ENCODE measurements at places on chromosomes 5 and 9. TPM values are rescaled to one million over a fixed set of nuclear protein-coding genes. Genes with fewer than 3 reads are reported as not detected.

DNA sequence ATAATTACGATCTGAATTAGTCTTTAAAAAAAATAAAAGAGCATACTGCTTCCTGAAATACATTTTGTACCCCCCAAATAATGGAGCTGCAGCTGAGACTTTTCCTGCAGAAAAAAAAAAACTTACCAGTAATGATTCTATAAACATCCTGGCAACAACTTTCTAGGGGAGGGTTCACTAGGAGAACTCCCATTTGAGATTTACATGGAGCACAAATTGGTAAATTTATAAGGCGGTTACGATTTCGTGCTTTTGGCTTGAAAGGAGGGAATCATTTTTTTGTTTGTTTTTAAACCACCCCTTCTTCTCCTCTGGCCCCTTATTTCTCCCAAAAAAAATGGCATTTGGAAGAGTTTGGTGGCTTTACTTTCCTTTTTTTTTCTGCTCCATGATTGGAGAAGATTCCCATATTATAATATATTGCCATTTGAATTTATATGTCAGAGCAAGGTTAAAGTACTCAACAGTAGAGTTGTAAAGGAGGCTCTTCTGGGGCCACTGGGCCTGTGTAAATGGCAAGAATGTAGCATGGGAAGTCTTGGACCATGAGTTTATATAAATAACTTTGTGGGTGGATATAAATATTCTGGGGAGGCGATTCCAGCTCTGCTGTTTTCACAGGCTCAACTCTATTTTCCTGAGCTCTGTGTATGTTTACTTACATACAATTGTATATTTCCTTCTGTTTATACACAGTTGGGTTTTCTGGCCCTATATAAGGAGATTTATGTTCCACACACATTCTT is 159.9 kb downstream of the CSNK1G3 start:
- DNase-seq = no peak

DNA sequence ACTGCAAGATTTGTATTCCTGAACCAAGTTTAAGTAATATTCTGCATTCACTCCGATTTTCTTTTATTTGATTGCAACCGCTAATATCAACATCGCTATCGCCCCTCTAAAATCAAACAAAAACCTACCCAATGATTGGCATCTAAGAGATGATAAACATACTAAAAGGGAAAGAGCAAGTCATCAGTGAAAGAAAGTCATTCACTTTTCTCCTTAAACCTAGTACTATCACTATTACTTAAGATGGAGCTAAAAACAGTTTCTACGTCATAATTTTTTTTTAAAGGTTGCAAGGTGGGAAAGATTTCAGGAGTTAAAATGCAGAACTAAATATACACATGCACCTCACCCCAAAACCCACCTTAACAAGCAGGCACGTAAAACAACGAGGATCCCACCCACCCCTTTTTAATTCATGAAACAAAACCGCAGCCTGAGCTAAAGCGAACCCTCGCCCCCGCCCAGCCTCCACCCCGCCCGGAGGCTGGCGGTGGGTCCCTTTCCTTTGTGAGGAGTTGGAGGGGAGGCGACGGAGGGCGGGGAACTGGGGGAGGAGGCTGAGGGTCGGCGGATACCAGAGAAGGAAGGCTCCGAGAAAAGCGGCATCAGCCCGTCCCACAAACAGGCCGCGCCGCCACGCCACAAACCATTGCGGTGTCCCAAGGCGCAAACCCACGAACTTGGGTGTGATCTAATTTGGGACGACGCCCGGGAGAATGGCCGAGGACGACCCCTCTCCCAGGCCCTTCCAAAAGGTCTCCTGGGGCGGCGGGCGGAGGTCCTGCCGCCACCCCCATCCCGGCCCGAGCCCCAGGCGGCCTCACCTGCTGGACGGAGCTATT is 861 bp downstream of the UBQLN1 start:
- peak; percentile 78 for DNase-seq

DNA sequence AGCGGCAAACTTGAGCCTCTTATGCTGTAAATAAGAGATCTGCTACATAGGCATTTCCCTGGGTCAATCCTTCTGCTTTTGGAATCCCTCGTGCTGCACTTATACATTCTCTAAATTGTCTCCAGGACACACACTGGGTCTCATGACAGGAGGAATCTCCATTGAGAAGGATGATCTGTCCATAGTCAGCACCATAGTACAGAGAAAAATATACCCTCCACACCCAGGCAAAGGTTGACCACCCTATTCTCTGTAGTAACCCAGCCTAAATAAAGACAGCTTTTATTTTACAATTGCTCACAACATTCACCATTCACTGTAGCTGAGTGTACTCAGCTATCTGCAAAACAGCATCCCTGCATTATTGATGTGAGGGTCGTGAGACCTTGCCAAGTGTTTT is 111.2 kb downstream of the SV2C start:
- DNase-seq = no peak

DNA sequence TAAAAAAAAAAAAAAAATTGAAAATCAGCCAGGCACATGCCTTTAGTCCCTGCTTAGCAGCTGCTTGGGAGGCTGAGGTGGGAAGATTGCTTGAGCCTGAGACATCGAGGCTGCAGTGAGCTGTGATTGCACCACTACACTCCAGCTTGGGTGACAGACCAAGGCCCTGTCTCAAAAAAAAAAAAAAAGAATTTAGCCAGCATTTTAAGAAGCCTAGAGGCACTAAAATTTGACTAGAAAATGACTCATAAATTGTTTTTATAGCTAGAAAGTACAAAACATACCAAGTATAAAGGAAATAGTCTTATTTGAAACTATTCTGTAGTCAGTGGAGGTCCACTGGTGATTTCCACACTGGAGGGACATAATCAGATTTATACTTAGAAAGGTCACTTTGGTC is 17.5 kb downstream of the LRRC70 start:
- DNase-seq = no peak

DNA sequence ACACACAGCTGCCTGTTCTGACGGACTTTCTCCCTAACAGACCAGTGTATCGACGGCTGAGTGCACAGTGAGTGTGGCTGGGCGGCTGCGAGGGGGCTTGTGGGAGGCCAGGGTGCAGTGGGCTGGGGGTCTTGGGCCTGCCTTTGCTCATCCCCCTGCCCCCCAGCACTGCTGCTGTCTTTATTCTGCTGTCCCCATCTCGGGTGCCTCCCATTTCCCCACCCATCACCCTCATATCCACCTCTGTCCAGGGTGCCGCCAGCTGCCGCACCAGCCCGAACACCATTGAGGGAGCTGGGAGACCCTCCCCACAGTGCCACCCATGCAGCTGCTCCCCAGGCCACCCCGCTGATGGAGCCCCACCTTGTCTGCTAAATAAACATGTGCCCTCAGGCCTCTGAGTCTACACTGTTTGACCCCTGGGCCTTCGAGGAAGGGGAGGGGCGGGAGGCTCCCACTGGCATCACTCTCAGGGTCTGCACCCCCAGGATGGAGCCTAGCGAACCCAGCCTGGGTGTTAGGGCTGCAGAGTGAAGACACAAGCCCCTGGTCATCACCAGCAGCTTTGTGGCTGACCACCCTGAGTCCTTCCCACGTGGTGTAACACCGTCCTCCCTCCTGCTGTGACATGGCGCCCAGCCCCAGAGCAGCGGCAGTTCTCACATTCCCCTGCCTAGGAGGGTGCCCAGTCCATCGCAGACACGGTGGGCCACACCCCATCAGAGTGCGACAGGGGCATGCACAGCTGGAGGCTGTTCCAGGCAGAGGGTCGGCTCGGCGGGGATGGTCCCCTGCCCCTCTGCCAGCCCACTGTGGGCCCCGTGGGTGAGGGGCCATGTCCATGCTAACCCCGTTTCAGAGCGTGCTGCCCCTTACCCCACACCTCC is 4.0 kb downstream of the LCN2 start:
- no peak for DNase-seq

GRCh38 chr5:32030686-32031085 is 143.4 kb downstream of the GOLPH3 start:
- DNase-seq = no peak

GRCh38 chr5:90602681-90603080 is 44.1 kb downstream of the ADGRV1 start:
- no peak for DNase-seq

DNA sequence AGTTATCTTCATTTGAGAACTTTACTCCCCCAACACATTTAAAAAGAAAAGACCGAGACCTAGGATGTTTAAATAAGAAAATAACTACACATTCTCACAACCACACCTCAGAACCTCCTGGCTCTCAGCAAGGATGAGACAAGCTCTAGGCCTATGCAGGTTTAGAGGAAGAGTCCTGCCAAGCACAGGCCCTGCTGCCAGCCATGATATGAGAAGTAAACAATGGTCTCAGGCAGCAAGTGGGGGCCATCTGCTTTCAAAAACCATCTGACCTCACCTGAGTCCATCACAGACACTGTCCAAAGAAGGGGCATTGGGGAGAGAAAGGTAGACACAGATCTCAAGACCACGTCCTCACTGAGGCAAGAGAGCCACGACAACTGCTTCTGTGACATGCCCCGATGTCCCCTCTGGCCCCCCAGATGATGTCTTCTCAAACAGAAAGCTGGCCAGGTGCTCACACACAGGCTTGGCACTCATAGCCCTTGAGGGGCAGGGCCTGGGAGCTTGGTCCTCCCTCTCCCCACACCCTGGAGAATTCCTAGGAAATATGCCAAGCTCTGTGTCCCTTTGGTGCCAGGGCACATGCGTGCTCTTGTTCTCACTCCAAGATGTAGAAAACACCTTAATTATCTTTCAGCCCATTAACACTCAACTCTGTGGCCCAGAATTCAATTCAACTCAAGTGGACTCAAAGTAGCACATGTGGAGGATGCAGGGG is 150.4 kb downstream of the FSTL4 start:
- no peak for DNase-seq

DNA sequence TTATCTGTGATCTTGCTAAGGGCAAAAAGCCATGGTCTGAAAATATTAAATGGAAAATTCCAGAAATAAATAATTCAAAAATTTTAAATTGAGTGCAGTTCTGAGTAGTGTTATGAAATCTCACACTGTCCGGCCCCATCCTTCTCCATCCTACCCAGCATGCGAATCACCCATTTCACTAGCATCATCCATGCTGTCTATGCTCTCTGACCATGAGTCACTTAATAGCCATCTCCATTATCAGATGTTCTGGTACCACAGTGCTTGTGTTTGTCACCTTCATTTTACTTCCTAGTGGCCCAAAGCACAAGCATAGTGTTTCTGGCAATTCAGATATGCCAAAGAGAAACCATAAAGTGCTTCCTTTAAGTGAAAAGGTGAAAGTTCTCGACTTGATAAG is 63.3 kb upstream of the SMC5 start:
- DNase-seq = no peak

GRCh38 chr5:126368239-126368812 is 54.9 kb upstream of the GRAMD2B start:
- no peak for DNase-seq

GRCh38 chr5:39218482-39219402 is 621 bp downstream of the FYB1 start:
- no peak for DNase-seq

DNA sequence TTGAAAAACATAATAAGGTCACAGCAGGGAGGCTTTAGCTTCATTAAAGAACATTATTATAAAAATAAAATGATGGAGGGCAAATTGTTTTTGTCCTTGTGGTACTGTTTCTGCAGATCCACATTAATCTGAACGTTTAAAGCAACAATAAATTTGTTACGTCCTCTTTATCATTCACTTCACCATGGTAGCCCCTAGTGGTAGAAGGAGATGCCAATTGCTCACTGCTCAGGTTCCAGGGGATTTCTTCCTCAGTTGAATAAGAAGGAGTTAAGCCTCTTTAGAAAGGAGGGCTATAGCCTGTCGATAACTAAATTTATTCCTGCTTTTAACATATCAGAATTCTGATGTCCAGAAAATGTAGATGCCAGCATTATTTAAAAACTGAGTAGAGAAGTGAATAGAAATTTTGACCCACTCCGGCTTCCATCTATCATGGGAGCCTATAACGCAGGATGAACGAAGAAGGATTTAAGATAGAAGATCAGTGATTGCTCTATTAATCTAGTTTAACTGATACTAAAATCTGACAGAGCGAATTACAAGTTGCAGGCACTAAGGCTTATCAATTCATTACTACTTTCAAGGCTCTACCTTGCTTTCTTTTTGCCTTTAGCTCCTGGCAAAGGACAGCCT is 692.3 kb downstream of the PTPRD start:
- no peak for DNase-seq

DNA sequence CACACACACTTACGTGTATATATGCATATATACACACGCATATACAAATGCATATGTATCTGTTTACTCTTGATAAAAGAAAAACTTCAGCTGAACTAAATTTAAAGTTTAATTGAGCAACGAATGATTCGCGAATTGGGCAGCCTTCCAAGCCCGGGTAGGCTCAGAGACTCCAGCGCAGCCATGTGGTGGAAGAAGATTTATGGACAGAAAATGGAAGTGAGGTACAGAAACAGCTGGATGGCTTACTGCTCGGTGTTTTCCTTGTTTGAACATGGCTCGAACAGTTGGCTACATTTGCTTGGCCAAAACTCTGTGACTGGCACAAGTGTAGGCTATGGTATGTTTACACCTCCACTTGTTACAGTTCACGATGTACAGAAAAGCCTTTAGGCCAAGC is 239.3 kb upstream of the PRDM9 start:
- DNase-seq = no peak

GRCh38 chr5:8884029-8884428 is 661.8 kb downstream of the SEMA5A start:
- DNase-seq = no peak

DNA sequence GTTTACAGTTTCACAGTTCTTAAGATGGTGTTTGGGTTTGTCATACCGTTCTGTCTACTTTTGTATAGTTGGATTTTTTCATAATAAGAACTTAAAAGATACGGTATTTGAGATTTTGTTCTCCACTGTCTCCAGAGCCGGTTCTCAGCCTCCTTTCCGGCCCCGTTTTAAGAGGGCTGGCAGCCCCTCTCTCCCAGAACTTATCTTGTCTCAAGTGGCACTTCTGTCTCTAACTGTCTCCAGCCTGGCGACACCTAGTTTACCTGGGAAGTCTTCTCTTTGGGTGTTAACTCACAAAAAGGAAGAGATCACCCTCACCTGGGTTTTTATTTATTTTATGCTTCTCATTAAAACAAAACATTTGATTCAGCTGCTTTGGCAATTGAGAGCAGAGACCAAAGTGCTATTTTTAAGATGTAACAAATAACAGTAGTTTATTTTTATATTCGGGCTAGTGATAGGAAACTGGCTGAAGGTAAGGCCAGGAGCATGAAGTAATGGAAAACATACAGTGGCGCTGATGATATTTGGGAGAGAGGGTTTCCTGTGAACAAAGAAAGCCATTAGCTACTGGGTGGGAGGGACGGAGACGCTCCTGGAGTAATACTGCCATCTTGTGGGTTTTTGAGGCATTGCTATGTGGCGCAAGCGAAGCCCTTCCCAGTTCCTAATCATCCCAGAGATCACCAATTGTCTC is 48.3 kb downstream of the ACER2 start:
- DNase-seq = peak; percentile 60

GRCh38 chr5:169803077-169803981 is 166.3 kb downstream of the DOCK2 start:
- DNase-seq = peak; percentile 68

Gene FABP6
- total RNA-seq = not detected

Gene TSLP
- total RNA-seq = 4.7 TPM

Gene SLC6A3
- total RNA-seq = not detected

Gene IZUMO3
- total RNA-seq = not detected

Gene RNF208
- 21.9 TPM for total RNA-seq

Gene PFN3
- not detected for total RNA-seq

Gene NPDC1
- 68.3 TPM for total RNA-seq

Gene LCN15
- 1.3 TPM for total RNA-seq

Gene ARSI
- total RNA-seq = 0.71 TPM

Gene SH2D3C
- 11.0 TPM for total RNA-seq

Gene TXNDC8
- total RNA-seq = not detected

Gene TMEM215
- total RNA-seq = not detected

Gene TSSK1B
- total RNA-seq = not detected

Data from right cardiac atrium (tissue), 5 donors.